Right renal pelvis (tissue), 4 donors: ENCODE measurements at places on chromosomes 5 and 9. TPM values are rescaled to one million over a fixed set of nuclear protein-coding genes. Genes with fewer than 3 reads are reported as not detected.

PCDHA12 gene
- polyA plus RNA-seq = 0.10 TPM

DNA sequence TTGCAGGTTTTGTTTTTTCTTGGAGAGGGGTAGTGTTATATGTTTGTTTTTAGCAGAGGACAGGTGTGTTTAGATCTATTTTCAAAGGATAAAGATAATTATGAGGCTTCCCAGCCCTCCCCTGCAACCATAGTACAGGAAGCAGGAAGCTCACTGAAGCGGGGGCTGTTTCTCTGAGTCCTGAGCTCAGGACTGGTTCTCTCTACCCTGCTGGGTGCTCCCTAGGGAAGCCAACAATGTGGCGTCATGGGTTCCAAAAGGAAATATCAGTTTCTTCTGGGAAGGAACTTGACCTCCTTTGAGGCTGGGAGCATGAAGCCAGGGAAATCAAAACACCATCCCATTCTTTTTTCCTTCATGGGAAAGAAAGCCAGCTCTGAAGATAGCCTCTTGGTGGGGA is 62.2 kb downstream of the RAD23B start:
- DNase-seq = no peak

DNA sequence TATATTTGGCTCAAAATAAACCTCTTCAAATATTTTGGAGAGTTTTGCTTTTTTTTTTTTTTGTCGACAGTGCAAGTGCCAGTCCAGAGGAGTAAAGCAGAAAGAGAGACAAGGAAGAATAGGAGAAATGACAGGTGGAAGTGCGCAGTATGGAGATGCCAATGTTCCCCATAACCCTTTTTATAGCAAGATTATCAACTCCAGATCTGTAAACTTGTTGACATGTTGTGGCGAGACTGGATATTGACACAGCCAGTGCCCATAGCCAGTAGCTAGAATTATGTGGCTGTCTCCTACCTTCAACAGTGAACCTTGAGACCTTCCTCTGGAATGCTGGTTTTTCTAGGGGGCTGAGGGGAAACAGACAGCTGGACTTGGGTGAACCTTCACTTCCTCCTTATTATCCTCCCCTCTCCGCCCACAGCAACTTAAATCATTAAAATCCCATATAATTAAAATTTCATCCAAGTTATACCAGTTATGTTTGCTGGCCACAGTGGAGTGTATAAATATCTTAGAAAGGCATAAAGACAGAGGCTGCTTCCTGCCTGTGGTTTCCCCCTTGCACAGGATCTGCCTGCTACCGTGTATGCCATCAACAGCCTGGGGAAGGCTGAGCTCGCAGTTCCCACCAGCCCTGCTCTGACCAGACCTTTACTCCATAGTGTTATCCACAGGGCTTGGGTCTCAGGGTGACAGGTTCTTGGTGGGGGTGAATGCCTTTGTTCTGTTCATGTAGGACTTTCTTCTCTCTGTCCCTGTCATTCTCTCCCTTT is 112.3 kb upstream of the ANKH start:
- no peak for DNase-seq

DNA sequence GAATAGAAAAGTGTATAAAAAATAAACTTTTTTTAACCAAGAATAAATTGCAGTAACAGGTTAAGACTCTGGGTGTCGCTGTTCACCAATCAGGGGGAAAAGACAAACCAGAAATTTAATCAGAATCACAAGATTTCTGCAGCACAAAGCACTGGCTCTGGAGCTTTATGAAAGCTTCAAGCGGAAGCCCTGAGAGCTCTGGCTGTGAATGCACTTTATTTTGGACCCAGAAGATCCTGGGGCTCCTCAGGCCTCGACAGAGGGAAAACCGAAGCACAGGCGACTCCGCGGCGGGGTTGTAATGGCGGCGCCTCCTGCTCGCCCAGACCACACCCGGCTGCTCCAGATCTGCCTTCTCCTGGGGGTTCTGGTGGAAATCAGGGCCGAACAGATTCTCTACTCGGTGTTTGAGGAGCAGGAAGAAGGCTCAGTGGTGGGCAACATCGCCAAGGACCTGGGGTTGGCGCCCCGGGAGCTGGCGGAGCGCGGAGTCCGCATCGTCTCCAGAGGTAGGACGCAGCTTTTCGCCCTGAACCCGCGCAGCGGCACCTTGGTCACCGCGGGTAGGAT is at the start of gene PCDHGA4:
Gene PCDHGA4 (plus strand): TSS at position 122 of the 570 bp plus-strand sequence. CDS start 87 bp downstream, at position 209.
- no peak for DNase-seq
